Right ventricle myocardium superior (tissue), 1 donor: ENCODE measurements at places on chromosomes 13 and 19. TPM values are rescaled to one million over a fixed set of nuclear protein-coding genes. Genes with fewer than 3 reads are reported as not detected.

GRCh38 chr19:17076543-17076991, 990 bp downstream of the MYO9B start:
- no peak for DNase-seq

DNA sequence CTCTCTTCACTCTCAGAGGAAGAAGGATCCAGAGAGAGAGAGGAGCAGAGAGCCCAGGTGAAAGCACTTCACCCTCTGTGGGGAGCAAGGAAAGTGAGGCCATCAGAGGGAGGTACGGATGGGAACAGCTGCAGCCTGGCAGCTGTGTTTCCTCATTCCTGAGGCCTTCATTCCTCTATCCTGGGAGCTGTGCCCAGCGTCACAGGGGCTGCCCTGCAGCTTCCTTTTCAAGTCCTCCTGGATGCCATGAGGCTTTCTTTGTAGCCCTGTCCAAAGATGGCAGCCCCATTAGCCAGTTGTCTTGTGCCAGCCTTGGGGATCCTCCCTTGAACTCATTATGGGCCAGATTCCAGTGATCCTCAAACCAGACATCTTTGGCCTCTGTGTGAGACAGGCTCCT, 76.8 kb upstream of the PCDH8 start:
- peak; percentile 62 for DNase-seq

DNA sequence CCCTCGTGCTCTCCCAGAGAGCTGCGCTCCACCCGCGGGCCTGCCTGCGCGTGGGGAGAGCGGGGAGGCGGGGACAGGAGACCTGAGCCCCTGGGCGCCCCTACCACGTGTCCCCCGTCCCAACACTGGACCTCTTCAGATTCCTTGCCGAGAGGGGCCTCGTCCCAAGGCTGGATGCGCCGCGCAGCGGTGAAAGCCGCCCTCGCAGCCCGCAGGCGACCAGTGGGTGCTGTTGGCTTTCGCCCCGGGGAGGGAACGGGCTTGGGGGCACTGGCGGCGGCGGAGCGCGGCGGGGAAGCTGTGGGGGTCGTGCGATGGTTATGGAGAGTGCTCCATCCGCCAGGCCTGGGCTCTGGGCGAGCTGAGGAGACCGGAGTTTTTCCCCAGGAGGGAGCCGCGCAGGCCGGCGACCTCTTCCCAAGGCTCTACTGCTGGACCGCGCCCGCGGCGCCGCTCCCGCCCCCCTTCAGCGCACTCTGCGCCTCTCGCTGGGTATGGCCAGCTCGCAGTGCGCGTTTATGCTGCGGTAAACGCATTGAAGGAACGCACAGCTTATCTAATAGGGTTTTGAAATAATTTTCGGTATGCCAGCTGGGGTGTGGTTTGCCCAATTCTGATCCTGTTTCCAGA, 17.2 kb upstream of the RNF17 start:
- no peak for DNase-seq

DNA sequence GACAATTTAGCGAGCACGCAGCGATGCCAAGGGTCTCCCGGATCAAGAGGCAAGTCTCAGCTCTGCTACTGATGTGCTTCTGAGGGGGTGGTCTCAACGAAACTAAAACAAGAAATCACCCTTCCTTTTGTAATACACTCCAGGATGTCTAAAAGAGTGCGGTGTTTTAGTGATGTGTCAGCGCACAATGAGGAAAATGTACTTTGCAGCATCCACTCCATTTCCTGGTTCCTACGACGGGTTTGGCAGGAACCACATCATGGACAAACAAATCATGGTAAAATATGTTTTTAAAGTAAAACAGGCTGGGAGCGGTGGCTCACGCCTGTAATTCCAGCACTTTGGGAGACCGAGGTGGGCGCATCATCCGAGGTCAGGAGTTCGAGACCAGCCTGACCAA, 154.0 kb upstream of the TSC22D1 start:
- DNase-seq, result no peak

- no peak for DNase-seq
Measured at GRCh38 chr19:53396525-53396868, 1.5 kb downstream of the ZNF765 start.

GRCh38 chr19:18090545-18091216, 3.9 kb upstream of the IL12RB1 start:
- DNase-seq, result peak; percentile 57

GRCh38 chr19:40284501-40285352, at the start of gene AKT2:
AKT2 (minus strand) TSS chr19:40285345; CDS start chr19:40265267, 20,078 bp downstream.
- no peak for DNase-seq

- no peak for DNase-seq
Measured at GRCh38 chr19:32566246-32566830, 14.7 kb upstream of the PDCD5 start.

- DNase-seq, result no peak
Measured at GRCh38 chr19:40923934-40924391, 41.9 kb upstream of the CYP2A7 start.

- DNase-seq, result no peak
Measured at GRCh38 chr13:100095498-100095897, 6.6 kb downstream of the PCCA start.

- DNase-seq, result no peak
Measured at GRCh38 chr13:43720780-43721397, 65.9 kb downstream of the ENOX1 start.

DNA sequence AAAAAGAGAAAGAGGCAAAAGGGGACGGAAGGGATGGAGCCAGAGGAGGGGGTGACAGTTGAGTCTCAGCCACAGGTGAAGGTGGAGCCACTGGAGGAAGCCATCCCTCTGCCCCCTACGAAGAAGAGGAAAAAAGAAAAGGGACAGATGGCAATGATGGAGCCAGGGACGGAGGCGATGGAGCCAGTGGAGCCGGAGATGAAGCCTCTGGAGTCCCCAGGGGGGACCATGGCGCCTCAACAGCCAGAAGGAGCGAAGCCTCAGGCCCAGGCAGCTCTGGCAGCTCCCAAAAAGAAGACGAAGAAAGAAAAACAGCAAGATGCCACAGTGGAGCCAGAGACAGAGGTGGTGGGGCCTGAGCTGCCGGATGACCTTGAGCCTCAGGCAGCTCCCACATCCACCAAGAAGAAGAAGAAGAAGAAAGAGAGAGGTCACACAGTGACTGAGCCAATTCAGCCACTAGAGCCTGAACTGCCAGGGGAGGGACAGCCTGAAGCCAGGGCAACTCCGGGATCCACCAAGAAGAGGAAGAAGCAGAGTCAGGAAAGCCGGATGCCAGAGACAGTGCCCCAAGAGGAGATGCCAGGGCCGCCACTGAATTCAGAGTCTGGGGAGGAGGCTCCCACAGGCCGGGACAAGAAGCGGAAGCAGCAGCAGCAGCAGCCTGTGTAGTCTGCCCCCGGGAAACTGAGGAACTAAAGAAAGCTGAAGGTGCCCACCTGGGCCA, 2.5 kb downstream of the POLR1G start:
- no peak for DNase-seq

DNA sequence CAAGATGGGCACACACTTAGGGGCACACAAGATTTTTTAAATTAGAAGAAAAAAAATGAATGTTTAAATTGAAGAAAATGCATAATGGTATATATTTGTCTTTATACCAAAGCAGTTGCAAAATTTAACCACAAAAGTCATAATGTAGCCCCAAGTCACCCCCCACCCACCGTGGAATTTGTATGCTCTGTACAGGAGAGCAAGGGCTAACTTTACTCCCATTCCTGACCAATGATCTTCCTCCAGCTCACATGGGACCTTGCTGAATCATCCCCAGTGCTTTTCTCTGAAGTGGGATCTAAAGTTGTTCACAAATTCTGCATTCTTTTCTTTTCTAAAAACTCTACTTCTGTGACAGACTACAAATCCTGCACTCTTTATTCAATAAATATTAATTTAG, 597.0 kb downstream of the UQCRFS1 start:
- no peak for DNase-seq

- no peak for DNase-seq
Measured at GRCh38 chr19:32164384-32164992, 180.9 kb upstream of the ZNF507 start.

DNA sequence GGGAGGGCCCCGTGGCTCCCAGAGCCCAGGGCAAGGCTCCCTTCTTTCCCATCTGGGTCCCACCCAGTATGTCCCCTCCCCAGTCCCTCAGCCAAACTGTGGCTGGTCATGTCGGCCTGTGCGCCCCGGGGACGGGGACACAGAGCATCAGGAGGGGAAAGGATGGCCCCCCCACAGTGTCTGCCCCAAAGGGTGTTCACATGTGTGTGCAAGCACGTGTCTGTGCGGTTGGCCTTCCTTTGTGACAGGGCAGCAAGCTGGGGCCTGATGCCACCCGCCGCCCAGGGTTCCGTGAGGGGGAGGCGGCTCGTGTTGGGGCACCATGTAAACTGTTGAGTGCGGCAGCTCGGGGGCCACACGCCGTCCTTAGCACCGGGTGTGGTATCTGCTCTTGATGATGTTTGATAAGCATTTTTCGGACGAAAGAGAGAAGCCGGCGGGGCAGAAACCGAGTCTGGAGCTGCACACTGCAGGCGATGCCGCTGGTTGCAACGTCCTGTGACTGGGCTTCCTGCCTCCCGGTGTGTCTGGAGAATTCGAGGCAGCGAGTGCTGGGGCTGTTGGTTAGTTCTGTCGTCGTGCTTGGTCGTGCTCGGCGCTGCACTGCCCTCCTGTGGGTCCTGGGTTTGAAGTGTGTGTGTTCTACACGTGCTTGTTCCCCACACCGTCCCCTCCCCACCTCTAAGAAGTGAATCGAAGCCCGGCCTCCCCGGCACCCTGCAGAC, 18.4 kb downstream of the GNA11 start:
- no peak for DNase-seq

GRCh38 chr13:39249982-39250381, 211.7 kb downstream of the NHLRC3 start:
- DNase-seq, result no peak

DNA sequence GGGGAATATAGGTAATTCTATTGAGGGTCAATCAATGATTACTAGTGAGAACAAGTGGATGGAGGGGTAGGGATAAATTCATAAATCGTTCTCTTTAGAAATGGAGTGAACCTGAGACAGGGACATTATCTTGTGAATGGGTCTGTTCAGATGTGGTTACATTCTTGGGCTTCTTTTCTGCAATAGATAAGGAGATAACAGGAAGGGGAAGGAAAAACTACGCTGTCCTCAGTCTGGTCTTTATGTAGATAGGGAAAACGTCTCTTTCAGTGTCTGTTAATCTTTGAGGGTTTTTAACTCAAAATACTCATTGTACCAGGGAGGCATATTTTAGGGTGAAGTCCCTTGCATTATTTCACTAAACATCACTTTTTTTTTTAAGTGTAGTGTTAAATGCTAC, 266.7 kb upstream of the MAB21L1 start:
- no peak for DNase-seq

- no peak for DNase-seq
Measured at GRCh38 chr13:97384371-97384770, 49.6 kb upstream of the RAP2A start.

DNA sequence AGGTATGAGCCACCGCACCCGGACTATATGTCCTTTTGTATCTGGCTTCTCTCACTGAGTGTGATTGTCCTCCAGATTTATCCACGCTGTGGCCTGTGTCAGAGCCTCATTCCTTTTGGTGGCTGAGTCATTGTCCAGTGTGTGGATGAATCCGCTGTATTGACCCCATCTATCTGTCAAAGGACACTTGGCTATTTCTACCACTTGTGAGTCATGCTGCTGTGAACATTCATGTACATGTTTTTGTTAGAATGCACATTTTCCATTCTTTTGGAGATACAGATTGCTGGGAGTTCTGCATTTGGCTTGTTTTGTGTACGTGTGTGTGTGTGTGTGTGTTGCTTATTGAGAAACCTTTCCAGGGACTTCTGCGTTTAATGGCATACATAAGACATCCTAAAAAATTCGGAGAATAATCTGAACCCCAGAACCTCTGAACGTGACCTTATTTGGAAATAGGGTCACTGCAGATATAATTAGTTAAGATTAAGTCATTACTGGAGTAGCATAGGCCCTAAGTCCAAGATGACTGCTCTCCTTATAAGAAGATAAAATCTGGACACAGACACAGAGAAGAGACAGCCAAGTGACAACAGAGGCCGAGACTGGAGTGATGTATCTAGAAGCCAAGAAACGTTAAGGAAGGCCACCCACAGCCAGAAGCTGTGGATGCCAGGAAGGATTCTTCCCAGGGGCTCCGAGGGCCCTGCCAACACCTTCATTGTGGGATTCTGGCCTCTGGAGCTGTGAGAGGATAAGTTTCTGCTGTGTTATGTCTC, 4.9 kb upstream of the GIPC3 start:
- no peak for DNase-seq

DNA sequence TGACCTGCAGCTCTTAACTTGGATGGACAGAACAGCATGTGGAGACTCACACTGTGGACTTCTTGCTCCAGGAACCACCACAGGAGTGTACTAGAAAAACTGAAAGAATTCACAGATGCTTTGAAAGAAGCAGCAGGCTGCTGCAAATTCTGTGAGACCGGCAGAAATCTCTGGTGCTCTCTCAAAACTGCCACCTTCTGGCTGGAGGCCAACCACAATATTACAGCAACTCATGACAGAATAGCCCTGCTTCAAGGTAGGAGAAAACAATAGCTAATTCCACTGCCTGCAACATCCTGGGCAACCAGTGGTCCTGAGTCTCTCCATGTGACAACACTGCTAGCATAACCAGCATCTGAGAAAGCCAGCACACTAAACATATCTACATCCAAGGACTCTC, 26.9 kb downstream of the CDK8 start:
- DNase-seq, result no peak

DNA sequence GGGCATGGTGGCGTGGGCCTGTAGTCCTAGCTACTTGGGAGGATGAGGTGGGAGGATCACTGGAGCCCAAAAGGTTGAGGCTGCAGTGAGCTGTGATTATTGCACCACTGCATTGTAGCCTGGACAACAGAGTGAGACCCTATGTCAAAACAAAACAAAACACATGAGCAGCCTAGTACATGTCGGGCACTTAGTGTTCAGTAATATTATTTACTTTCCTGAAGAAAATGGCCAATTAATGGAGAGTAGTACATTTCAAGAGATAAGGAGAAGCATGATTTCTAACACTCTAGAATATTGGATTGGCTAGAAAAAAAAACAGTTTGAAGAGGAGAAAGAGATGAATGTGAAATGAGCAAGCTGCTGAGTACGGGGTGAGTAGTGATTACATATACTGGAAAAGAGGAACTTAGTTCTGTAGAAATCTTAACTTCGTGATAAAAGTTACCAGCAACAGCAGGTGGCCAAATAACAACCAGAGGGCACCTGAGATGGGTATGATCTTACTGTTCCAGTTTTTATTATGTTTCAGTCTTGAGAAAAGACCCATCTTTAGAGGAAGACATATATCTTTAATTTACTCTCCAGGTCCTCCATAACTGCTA, 36.2 kb downstream of the SPATA13 start:
- DNase-seq, result no peak

The EPN1 gene
- total RNA-seq, result 223 TPM

The SIGLECL1 gene
- not detected for total RNA-seq

The PCDH9 gene
- total RNA-seq, result 10.0 TPM

The ACTL9 gene
- not detected for total RNA-seq

The TMEM59L gene
- 1.6 TPM for total RNA-seq

The PPP1R37 gene
- 13.7 TPM for total RNA-seq

The SSC5D gene
- total RNA-seq, result 2.6 TPM

The SLC7A1 gene
- total RNA-seq, result 14.2 TPM

The LRRC8E gene
- total RNA-seq, result 1.6 TPM

The PET100 gene
- 208 TPM for total RNA-seq

The BRD4 gene
- total RNA-seq, result 55.1 TPM

The RFPL4A gene
- not detected for total RNA-seq
